Right ventricle myocardium inferior (tissue), 1 donor: ENCODE measurements at places on chromosomes 16 and 17.
A peak's percentile ranks its signal among the peaks of the same experiment; 100 is the strongest.

DNA sequence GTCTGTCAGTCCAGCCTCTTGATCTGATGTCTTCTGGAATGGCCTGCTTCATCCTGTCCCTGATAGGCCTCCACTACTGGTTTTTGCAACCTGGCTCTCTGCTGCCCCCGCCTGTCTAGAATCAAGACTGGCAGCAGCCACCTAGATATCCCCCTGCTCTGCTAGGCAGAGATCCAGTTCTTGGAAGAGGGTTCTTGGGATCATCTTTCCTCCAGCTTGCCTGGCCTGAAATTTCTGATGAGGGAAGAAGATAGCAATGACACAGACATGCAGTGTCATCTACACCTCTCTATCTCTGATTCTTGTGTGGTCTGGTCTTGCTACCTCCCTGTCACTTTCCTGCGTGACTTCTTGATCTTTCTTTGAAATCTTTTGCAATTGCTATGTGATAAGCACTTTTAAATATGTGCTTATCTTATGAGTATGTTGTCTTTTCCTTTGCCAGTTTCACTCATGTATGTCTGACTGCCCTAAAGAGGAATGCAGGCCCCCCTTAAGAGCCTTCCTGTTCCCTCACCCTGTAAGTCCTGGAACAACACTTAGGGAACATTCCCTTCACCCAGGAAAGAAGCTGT is 20.3 kb upstream of the NFATC3 start:
- peak; percentile 84 for DNase-seq

DNA sequence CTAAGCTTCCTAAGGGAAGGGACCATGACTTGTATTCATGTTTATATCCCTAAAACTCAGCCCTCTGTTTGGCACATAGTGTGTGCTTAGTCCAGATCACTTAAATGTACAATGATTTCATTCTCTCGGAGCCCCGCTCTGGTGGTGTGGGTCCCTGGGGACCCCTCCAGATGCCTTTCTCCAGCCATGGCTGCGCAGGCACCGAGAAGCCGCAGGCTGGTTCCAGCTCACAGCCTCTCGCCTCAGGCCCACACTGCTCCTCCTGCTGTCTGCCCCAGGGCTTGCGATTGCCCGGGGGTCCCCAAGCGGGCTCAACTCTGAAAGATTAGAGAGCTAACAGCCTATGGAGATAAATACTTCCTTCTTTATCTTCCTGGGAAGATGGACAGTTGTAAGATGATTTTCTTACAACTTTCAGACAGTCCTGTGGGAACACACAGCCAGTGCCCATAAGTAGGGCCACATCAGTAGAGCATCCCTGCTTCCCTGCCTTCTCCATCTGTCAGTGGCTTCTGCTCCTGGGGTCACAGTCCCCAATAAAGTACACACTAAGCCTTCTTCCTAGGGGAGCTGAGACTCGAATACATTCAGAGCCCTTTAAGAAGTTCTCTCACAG is 66.2 kb downstream of the CENPV start:
- DNase-seq = no peak

GRCh38 chr16:90018652-90019542 is at the start of gene DBNDD1:
TSS of gene DBNDD1 (minus strand) at chr16:90019456. CDS start at chr16:90019341, 115 bp downstream.
- DNase-seq = peak; percentile 71

GRCh38 chr17:49823614-49824013 is 24.3 kb downstream of the TAC4 start:
- no peak for DNase-seq

DNA sequence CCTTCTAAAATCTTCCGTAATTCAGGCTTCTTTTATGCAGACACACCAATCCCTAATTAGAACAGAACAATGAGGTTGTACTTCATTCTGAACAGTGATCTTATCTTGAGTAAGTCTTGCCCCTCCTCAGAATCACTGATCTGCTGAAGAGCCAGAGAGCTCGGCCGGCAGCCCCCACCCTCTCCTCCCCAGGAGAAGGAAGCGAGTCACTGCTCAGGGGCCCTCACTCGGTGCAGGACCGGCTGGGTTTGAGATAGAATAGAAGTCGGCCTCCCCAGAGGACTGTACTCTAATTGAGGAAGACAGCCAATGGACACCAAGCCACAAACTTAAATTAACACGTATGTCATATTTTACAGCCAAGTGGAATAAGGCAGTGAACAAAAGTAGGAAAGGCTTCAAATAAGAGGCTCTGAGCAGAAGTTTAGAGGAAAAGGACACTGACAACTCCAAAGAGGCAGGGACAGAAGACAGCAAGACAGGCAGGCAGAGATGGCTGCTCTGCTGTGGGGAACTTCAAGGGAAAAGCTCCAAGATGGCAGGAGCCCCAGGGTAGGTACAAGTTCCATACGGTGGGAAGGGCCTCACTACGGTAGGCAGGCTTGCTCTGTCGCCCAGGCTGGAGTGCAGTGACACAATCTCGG is 18.6 kb downstream of the CREBBP start:
- peak; percentile 76 for DNase-seq

DNA sequence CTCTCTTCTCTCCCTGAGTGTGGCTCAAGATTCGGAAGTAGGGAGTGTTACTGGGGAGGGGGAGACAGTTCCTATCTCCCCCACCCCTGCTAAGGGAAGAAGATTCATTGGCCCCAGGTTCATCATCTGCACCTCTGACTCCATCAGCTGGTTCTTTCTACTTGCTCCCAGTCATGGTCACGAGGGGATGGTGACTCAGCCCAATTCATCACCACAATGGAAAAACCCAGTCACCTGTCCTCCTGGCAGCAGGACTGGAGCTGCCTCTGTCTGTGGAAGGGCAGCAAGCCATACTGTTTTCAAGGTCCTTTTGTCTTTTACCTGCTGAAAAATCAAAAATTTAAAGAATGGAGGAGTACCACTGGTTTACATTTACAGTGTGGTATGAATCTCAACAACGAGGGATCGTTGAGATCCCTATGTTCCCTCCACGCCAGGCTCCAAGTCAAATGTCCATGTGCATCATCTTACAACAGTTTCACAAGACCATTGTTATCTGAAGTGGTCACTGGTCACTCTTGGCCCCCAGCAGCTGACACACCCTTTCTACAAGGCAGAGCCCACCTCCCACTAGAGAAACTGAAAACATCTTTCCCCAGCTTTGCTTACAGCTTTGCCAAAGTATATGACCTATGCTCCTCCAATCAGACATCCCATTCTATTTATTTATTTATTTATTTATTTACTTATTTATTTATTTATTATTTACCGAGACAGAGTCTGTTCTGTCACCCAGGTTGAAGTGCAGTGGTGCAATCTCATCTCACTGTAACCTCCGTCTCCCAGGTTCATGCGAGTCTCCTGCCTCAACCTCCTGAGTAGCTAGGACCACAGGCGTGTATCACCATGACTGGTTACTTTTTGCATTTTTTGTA is 40.4 kb upstream of the NDRG4 start:
- no peak for DNase-seq

- peak; percentile 77 for DNase-seq
These were observed 650 bp downstream of the ATP6V0A1 start for GRCh38 chr17:42459256-42459800.

DNA sequence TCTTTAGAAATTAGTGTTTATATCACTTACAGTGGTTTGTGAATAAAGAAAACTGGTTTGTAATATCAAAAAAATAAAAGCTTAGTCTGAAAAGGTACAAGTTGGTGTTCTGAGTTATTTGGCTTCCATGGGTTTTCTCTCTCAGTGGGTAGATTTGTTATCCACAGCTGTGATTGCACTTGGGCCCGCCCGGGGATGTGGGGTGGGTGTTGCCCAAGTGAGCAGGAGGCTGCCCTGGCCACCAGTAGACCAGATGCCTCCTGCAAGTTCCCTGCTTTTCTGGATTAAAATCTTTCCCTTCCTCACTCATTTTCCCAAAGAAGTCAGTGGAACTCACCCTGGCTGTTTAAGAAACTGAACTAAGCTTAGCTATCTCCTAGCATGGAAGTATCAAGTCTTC is 380.6 kb downstream of the RBFOX1 start:
- DNase-seq = peak; percentile 55

DNA sequence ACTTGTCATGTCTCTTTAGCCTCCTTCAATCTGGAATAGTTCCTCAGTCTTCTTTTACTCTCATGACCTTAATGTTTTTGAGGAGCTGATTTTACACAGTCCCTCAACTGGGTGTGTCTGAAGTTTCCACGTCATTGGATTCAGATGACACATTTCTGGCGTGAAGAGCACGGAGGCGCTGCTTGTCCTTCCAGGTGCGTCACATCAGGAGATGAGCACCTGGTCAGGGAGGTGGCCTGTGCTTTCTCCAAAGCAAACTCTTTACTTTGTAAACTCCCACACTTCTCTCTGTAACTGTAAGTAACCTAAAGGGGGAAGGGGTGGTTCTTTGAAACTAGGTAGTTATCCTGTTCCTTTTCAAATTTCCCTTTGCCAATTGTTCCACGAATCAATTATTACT is 52.5 kb upstream of the MNT start:
- DNase-seq = no peak

- peak; percentile 74 for DNase-seq
These were observed 2.1 kb upstream of the MMP2 start for GRCh38 chr16:55476625-55477533.

DNA sequence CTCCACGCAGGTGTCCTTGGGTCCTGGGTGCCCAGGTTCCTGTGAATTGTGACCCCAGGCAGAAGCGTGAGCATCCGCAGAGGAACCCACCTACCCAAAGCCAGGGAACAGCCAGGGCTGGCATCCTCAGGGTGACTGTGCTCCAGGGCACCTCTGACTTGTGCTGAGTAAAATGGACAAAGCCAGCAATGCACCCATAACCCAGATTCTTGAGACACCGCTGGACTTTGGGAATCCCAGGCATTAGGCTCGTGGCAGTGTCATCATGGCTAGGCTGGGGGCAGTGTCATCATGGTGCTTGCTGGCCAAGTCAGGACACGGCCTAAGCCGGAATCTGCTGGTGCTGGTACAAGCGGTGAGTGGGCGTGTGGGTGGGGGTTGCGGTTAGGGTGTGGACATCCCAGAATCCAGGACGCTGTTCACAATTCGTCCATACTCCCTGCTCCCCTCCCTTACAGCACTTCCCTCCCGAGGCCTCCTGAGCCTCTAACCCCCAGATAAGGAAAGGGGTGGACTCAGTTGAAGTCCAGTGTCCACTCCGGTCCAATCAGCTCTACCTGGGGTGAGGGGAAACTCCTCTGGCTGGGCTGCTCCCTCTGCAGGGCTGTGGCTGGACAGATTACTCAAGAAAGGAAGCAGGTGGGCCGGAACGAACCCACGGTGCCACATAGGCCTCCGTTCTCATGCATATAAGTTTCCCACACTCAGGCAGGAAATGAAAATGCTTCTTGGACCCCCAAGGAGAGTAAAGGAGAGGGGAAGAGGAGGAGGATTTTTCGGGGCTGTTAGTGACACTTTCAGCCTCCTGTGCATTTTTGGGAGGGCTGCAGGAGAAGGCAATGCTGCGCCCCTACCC is 138.9 kb downstream of the SEC14L1 start:
- DNase-seq = no peak

GRCh38 chr16:25250467-25250866 is 7.2 kb downstream of the ZKSCAN2 start:
- DNase-seq = no peak

- DNase-seq = no peak
These were observed 3.9 kb downstream of the GAN start for GRCh38 chr16:81318711-81319110.

DNA sequence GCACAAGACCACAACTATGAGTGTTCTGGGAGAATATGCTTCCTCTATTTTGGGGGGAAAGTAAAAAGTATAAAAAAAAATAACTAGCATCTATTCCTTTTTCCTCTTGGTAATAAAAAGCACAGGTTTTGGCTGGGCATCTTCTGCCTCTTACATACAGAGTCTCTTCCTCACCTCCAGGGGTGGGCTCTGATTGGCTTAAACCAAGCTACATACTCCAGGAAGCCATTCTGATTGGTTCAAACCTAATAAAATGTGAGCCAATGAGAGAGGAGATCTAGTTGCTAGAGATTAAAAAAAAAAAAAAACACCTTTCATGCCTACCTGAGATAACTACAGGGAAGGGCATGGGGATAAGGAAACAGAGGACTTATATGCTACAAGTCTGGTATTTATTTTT is 365.9 kb upstream of the ERCC4 start:
- no peak for DNase-seq

GRCh38 chr16:28513484-28514181 is 7.0 kb upstream of the IL27 start:
- no peak for DNase-seq

GRCh38 chr16:75252049-75252864 is 833 bp upstream of the BCAR1 start:
- DNase-seq = peak; percentile 67

- no peak for DNase-seq
These were observed 27.7 kb downstream of the DHRS7C start for GRCh38 chr17:9763643-9764042.

DNA sequence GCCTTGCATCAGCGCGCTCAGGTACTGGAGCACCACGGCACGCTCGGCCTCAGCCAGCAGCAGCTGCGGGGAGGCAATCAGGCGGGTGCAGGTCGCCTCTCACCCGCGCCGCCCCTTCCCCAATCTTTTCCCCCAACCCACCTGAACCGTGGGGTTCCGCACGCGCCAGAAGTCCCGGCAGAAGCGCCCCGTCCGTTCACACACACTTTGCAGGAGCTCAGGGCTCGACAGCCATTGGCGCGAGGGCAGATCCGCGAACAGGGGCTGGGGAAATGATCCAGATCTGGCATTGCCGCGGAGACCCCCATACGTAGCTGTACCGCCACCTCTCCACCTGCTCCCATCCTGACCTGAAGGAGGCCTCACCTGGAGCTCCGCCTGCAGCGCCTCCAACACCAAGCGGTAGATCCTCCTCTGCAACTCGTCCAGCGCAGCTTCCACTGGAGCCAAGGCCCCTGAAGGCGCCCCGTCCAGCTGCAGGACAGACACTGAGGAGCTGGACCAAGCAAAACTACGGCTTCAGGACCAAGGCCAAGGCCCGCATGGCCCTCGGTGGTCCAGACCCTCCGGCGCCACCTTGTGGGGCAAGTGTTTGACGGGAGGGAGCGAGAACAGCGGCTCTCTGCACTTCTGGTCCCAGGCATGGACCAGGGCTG is 1.4 kb upstream of the MATCAP1 start:
- peak; percentile 96 for DNase-seq

DNA sequence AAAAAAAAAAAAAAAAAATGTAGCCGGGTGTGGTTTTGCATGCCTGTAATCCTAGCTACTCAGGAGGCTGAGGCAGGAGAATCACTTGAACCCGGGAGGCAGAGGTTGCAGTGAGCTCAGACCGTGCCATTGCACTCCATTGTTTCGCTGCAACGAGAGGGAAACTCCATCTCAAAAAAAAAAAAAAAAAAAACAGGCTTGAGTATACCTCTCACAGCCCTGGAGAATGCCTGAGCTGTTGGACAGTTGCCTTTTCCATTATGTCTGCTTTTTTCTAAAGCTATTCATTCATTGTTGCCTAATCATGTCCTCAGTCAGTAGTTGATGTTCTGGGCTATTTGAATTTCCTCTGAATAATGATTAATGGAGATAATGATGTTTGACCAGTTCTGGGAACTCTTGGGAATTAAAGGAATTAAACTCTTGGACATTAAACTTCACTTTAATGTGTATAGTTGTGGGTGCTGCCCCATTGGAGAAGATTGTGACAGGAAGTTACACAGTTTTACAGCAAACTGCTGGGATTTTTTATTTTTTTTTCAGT is 11.8 kb downstream of the HMOX2 start:
- no peak for DNase-seq

DNA sequence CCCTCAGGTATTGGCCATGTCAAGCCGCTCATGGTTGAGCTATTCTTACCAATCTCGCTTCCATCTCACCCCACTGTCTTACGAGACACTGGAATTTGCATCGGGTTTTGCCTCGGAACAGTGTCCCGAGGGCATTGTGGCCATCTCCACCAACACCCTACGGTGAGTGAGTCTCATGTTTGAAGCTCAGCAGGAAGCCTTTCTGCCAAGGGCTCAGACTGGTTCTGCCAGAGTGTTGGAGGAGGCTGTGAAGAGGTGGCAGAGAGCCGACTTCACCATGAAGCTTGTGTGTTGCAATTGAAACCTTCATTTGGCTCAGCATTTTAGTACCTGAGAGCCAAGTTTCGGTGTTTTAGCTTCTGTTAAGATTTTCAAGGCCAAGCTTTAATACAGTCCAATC is 38.0 kb downstream of the SF3B3 start:
- DNase-seq = no peak
